ENCODE measurements at places on chromosomes 12 and 14.

- no peak for DNase-seq
Measured at GRCh38 chr12:57744194-57744776, 554 bp upstream of the TSPAN31 start.

DNA sequence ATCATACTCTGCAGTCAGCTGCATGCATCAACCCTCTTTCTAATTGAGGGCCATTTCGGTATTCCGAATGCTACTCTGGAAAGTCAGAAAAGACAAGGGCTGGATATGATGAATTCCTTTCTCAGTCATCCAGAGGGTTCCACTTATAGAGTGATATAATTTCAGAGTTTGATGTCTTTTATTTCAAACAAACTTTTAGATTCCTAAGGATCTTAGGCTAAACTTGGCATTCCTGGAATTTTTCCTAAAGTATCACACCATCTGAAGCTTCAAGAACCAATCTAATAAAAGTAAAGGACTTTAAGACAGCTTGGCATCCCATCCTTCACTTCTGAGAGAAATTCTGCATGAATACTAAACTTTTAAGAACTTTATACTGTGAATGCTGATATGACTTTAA, 69.3 kb upstream of the KCNJ8 start:
- DNase-seq = no peak

- no peak for DNase-seq
Measured at GRCh38 chr12:109947521-109947920, 47.4 kb downstream of the TCHP start.

DNA sequence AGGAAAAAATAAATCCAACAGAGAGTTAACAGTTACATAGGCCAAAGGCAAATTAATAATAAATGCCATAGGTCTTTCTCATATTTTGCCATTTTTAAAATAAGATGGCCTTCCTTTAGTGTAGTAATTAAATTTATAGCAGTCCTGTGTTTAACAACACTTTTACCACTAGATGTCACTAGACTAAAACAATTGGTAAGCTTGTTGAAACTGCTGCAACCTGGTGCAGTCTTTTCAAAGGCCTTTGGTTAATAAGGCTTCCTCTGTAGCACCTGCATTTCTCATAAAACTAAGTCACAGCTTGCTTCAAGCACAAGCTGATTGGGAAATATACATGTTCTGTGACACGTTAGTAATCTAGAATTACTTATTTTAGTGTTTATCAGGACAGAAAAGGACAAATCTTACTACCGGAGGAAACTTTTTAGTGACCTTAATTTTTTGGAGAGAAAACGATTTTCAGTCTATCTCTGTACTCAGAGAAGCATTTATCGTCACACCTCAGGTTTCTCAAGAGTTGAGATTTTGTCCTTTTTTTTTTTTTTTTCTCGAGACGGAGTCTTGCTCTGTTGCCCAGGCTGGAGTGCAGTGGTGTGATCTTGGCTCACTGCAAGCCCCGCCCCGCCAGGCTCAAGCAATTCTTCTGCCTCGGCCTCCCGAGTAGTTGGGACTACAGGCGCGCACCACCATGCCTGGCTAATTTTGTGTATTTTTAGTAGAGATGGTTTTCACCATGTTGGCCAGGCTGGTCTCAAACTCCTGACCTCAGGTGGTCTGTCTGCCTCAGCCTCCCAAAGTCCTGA, 20.0 kb downstream of the BORCS5 start:
- DNase-seq = peak; percentile 86

DNA sequence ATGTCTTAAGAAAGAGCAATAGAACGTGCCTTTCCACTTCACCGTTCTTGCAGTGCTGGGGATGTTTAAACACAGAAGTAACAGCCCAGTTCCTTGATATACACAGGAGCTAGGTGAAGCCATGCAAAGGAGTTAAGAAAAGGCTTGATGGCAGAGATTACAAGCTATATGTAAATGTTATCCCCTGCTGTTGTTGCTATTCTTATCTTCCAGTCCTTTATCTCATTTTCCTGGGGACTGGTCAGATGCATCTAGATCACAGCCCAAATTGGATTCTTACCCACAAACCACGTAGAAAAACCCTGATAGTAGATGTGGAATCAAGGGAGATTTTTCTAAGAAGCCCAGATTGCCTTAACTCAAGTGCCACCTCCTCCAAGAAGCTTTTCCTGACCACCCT, 5.5 kb downstream of the ASCL1 start:
- peak; percentile 40 for DNase-seq

- no peak for DNase-seq
Measured at GRCh38 chr12:108409481-108409880, 70.4 kb upstream of the CMKLR1 start.

Measured in NCI-H1092 treated with DMSO at 0.1 percent for 48 hours (cell line).